ENCODE measurements at places on chromosomes 4 and X.

GRCh38 chrX:35858361-35858760, 60.2 kb downstream of the MAGEB16 start:
- no peak for DNase-seq

GRCh38 chr4:110710070-110710469, 87.2 kb upstream of the PITX2 start:
- no peak for DNase-seq

DNA sequence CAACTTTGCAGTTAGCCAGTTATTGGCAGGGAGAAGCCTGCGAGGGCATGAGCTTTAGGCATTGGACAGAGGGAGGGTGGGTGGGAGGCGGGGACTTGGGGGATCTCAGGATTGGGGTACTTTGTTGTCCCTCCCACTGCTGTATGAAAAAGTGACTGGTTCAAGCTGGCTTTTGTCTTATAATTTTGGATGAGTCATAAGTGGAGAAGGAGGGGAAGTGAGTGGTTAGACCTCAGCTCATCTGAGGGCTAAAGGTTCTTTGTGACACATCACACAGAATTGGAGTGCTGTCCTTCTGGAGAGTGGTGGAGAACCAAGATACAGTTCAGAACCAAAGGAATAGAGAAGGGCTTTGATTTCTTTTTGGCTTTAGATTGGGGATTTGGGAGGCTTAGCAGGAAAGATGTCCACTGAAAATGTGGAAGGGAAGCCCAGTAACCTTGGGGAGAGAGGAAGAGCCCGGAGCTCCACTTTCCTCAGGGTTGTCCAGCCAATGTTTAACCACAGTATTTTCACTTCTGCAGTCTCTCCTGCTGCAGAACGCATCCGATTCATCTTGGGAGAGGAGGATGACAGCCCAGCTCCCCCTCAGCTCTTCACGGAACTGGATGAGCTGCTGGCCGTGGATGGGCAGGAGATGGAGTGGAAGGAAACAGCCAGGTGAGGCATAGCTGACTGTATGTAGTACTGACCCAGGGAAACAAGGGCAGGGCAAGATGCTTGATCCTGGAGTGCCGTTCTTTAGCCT, at the start of gene SLC4A4:
SLC4A4 (plus strand) TSS at position 175 of the 748 bp plus-strand sequence.
- no peak for DNase-seq

DNA sequence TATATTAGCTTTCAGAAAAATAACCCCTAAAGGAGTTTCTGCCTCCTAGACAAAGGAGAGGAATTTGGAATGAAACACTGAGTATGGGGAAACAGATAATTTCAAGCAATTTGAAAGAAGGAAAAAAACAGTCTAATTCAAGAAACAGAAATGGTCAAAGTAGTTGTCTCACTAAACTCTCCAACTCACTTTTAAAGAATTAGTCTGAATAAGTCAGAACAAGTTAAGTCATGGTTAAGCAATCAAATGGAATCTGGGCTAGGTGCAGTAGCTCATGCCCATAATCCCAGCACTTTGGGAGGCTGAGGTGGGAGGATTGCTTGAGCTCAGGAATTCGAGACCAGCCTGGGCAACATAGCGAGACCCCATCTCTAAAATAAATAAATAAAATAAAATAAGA, 95.7 kb upstream of the GRIA3 start:
- no peak for DNase-seq

GRCh38 chr4:77880784-77881183, 18.2 kb downstream of the MRPL1 start:
- DNase-seq, result no peak

- no peak for DNase-seq
These were observed 632.0 kb downstream of the IQCM start for GRCh38 chr4:149183638-149184037.

GRCh38 chrX:78506248-78506647, 152.9 kb downstream of the RTL3 start:
- DNase-seq, result no peak

DNA sequence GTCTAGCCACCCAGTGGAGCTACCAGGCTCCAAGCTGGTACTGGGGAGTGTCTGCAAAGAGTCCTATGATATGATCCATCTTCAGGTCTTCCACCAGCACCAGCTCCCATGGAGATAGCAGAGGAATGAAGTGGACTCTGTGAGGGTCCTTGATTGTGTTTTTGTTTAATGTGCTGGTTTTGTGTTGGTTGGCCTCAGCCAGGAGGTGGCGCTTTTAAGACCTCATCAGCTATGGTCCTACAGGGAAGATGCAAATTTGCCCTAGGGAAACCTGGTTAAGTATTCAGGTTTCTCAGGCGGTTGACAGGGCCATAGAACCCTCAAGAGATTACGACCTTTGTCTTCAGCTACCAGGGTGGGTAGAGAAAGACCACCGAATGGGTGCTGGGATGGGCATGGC, 1141.1 kb downstream of the STIM2 start:
- no peak for DNase-seq

GRCh38 chr4:139851639-139852038, 186.0 kb downstream of the MGST2 start:
- no peak for DNase-seq

DNA sequence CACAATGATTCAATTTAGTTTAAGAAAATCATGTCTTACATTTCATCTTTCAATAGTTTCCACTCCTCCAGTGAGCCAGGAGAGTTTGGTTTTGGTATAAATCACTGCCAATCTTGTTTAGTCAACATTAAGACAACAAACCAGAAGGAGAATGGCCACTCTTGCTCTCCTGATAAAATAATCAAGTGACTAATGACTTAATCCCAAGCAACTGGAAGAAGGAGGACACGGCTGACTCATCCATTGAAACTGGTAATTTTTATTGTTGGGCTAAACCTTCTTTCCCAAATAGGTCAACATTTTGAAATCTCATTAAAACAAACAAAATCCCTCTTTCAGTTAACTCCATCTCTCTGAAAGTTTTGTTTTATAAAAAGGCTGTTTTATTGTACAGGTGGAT, 230.2 kb downstream of the CLCN4 start:
- DNase-seq, result peak; percentile 45

- DNase-seq, result no peak
These were observed 76.7 kb upstream of the DRD5 start for GRCh38 chr4:9704551-9705332.

DNA sequence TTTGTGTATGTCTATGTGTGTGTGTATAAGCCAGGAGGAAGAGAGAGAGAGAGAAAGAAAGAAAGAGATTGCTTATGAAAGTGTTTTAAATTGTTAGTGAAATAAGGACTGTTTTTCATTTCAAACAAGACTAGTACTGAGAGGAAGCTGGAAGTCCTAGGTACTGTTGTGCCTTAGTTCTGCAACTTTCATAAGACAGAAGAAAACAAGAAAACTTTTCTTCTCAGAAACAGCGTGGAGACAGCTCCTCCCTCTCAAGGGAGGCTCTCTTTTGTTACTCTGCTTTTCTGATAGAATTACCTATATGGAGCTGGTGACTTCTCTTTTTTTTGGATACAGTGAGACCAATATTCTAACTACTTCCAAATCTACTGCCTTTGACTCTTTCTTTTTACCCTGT, 62.5 kb downstream of the BANK1 start:
- no peak for DNase-seq

DNA sequence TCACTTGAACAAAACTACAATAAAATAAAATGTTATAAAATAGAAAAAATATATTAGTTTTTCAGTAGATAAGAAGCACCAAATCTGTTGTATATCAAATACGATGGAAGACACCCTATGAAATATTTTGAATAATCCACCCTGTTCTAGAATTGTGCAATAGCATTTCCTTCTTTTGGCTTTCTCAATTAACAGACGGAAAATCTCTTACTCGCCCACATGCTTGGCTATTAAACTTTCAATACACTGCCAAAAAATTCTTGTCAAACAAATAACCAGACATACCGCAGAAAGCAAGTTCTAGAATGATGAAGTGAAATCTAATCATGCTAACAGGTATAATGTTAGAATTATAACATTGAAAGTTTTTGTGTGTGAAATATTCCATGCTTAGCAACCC, 671.6 kb upstream of the SLIT2 start:
- no peak for DNase-seq

DNA sequence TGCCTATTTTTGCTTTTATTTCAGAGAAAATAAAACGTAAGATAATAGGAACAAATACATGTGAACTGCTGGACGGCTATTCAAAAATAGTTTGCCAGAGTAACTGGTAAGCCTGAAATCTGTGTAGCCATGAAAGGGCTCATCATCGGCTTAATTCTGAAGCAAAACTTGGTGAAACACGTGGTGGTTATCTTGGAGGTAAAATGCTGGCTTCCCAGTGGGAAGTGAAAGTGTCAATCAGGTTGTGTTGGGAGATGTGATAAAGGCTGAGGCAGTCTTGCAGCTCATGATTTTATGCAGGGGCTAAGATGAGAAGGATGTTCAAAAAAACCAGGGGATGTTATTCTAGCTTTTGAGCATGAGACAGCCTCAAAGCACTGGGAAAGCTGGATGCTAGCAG, 36.1 kb upstream of the TLR2 start:
- no peak for DNase-seq

DNA sequence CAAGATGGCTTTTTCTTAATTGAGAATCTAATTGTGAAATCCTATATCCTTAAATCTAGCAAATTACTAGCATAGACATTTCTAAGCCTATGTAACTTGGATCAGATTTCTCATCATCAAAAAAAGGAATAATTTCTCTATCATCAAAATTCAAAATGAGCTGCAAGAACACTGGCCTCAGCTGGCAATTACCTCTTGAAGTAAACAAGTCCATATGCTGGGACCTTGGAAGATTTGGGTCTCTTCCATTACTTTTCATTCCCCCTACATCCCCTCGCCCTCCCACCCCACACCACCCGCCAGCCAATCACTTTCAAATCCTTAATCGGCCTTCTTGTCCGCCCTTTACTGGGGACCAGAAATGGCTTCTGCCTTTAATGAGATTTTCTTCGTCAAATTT, 23.3 kb upstream of the MBTPS2 start:
- no peak for DNase-seq

- no peak for DNase-seq
These were observed 78.1 kb upstream of the PAGE3 start for GRCh38 chrX:55342533-55343501.

DNA sequence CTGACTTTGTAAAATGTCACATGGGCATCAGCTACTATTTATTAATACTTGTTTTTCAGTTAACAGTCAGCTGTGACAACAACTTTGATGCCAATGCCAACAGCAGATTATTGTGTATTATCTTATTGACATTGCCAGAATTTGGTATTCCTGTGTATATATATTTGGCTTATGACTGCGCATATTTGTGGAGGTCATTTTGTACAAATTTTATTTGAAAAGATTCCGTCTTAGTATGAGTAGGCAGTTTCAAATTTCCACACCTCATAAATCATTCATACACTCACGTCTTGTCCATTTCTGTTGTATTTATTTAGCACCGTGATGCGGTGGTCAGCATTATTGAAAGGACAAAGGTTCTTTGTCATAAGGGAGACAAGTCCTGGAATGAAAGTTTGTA, 558.2 kb upstream of the NDST4 start:
- DNase-seq, result no peak
